ENCODE measurements at places on chromosomes 16 and 17. TPM values are rescaled to one million over a fixed set of nuclear protein-coding genes. Genes with fewer than 3 reads are reported as not detected.
A peak's percentile ranks its signal among the peaks of the same experiment; 100 is the strongest.

DNA sequence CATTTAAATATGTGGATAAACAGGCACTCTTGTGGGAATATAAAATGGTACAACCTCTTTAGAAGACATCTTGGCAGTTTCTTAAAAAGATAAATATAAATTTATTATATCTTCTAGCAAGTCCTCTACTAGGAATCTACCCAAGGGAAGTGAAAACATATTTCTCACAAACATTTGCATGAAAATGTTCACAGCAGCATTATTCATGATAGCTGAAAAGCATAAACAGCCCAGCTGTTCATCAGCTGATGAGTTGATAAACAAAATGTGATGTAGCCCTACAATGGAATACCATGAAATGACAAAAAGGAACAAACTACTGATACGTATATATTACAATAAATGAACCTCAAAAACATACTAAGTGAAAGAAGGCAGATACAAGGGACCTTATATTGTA, 12.0 kb downstream of the DGKE start:
- no peak for DNase-seq
- H3K4me1 ChIP-seq, result peaks cover 8% of the 10 kb centered on the region
- no peak overlapping the region for H3K27ac ChIP-seq
- no peaks in the 10 kb centered on the region for H3K27me3 ChIP-seq
- no peak overlapping the region for H3K4me3 ChIP-seq

GRCh38 chr16:79690159-79690558, 89.6 kb upstream of the MAF start:
- H3K27ac ChIP-seq, result no peak overlapping the region
- no peak overlapping the region for H3K4me3 ChIP-seq
- DNase-seq, result no peak
- H3K27me3 ChIP-seq, result no peaks in the 10 kb centered on the region
- no peaks in the 10 kb centered on the region for H3K4me1 ChIP-seq

- no peak overlapping the region for H3K27ac ChIP-seq
- no peak overlapping the region for H3K4me3 ChIP-seq
- H3K27me3 ChIP-seq, result no peaks in the 10 kb centered on the region
- no peaks in the 10 kb centered on the region for H3K36me3 ChIP-seq
- DNase-seq, result no peak
- no peaks in the 10 kb centered on the region for H3K4me1 ChIP-seq
Observed at GRCh38 chr16:54268340-54268739, 18.2 kb downstream of the IRX3 start.

- H3K4me1 ChIP-seq, result peaks cover 12% of the 10 kb centered on the region
- H3K27ac ChIP-seq, result peak overlapping the region; percentile 78
- no peaks in the 10 kb centered on the region for H3K27me3 ChIP-seq
- no peak for DNase-seq
Observed at GRCh38 chr17:28907709-28908475, 5.0 kb upstream of the DHRS13 start.

DNA sequence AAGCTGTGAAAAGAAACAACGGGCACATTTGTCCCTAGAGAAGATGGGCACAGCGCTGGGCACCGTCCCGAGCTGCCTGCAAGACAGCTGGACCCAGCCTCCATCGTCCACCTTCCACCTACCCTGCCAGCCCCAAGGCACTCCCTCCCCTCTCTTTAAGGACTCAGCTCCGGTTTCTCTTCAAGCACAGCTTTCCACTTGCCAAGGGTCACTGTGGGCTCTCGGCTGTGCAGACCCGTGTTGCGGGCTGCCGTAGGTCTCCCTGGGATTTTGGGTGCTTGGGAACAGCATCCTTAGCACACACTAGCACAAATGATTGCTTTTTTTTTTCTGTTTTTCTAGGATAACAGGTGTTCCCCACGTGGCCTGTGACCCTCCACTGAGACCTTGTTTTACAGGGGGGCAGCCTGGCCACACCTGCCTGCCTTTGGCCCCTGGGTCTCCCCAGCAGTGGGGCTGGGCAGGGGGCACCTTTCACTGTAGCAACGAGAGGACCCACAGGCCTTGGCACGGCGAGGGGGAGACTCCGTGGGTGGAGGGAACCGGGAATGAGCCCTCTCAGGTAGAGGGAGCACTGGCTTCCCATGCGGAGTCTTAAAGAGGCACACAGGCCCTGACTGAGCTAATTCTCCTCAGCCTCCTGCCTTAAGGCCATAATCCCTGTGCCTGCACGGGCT, 1.4 kb downstream of the CHMP6 start:
- H3K36me3 ChIP-seq, result peaks cover 17% of the 10 kb centered on the region
- H3K4me3 ChIP-seq, result peak overlapping the region; percentile 68
- no peaks in the 10 kb centered on the region for H3K27me3 ChIP-seq
- no peak for DNase-seq
- no peak overlapping the region for H3K27ac ChIP-seq
- H3K4me1 ChIP-seq, result peaks cover 27% of the 10 kb centered on the region

DNA sequence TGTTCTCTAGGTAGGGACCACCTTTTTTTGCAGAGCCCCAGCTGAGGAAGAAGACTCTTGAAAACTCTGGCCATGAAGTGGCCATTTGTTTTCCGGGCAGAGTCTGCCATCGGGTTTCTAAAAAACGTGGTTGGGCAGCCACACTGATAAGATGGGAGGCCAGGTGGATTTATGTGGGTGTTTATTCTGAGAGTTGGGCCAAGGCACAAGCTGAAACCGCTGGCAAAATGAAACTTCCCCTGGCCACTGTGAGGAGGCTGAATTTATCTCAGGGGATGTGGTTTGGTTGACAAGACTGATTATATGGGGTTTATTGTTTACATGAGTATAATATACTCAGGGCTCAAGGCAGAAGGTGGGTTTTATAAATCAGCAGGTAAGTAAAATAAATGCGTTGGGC, 421.8 kb downstream of the UTP18 start:
- no peaks in the 10 kb centered on the region for H3K27me3 ChIP-seq
- H3K36me3 ChIP-seq, result no peaks in the 10 kb centered on the region
- no peak overlapping the region for H3K4me3 ChIP-seq
- H3K4me1 ChIP-seq, result no peaks in the 10 kb centered on the region
- H3K27ac ChIP-seq, result no peak overlapping the region

- H3K4me3 ChIP-seq, result no peak overlapping the region
- H3K27me3 ChIP-seq, result no peaks in the 10 kb centered on the region
- no peaks in the 10 kb centered on the region for H3K36me3 ChIP-seq
- no peak for DNase-seq
- no peak overlapping the region for H3K27ac ChIP-seq
Observed at GRCh38 chr16:54540525-54541180, 254.1 kb upstream of the IRX3 start.

Gene SAT2
- 64.9 TPM for total RNA-seq

GRCh38 chr17:10777131-10777807, 26.6 kb downstream of the TMEM238L start:
- H3K36me3 ChIP-seq, result no peaks in the 10 kb centered on the region
- H3K4me1 ChIP-seq, result no peaks in the 10 kb centered on the region
- no peak overlapping the region for H3K4me3 ChIP-seq
- no peak for DNase-seq
- H3K27ac ChIP-seq, result no peak overlapping the region

- DNase-seq, result no peak
- H3K4me1 ChIP-seq, result no peaks in the 10 kb centered on the region
- H3K4me3 ChIP-seq, result no peak overlapping the region
- no peaks in the 10 kb centered on the region for H3K36me3 ChIP-seq
- H3K27me3 ChIP-seq, result no peaks in the 10 kb centered on the region
- H3K27ac ChIP-seq, result peak overlapping the region; percentile 25
Observed at GRCh38 chr16:17412791-17413190, 58.0 kb downstream of the XYLT1 start.

All from heart left ventricle (tissue), 16 donors.